ENCODE measurements at places on chromosomes 3 and 15.

DNA sequence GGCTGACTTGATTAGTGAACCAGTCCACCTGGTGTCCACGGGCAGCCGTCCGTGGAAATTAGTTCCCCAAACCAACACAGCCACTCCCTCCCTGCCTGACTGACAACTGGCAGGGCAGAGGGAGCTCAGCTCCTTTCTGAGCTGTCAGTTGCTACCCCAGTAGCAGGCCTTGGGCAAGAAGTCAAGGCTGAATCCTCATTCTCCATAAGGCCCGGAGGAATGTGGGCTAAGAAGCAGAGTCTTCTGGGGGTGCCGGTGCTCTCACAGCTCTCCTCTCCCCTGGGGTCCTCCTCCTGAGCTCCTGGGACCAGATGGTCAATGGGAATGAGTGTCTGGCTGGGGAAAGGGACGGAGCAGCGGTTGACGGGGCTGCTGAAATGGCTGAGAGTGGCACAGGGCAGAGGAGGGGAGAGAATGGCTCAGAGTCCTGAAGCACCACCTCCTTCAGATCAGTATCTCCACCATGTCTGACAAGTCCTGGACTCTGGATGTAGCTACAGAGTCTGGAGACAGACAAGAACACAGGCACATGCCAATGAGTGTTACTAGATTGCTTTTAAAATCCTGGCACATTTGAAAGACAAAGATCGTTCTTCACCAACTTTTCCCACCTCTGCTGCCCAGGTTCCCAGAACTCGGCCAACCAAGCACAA, 16.9 kb downstream of the AMOTL2 start:
- DNase-seq, result no peak

- DNase-seq, result peak; percentile 79
Measured at GRCh38 chr15:72907733-72908132, 124.2 kb upstream of the ADPGK start.

DNA sequence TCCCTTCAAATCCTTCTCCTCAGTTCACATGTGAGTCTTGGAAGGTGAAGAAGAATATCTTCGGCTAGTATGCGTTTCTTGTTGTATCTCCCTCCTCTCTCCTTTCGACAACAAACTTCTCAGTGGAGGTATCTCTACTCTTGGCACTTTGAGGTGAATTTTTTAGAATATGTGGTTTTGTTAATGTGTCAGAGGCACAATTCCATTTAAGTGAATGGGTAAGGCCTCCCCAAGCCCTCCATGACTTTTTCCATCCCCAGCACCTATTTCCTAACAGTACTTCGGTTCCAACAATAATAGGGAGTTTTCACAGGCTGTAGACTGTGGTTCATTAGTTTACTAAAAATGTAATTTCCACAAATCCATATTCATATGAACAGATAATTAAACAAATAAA, 74.2 kb downstream of the TM4SF4 start:
- DNase-seq, result no peak

- no peak for DNase-seq
Measured at GRCh38 chr15:66893294-66893693, 172.1 kb upstream of the SMAD3 start.

DNA sequence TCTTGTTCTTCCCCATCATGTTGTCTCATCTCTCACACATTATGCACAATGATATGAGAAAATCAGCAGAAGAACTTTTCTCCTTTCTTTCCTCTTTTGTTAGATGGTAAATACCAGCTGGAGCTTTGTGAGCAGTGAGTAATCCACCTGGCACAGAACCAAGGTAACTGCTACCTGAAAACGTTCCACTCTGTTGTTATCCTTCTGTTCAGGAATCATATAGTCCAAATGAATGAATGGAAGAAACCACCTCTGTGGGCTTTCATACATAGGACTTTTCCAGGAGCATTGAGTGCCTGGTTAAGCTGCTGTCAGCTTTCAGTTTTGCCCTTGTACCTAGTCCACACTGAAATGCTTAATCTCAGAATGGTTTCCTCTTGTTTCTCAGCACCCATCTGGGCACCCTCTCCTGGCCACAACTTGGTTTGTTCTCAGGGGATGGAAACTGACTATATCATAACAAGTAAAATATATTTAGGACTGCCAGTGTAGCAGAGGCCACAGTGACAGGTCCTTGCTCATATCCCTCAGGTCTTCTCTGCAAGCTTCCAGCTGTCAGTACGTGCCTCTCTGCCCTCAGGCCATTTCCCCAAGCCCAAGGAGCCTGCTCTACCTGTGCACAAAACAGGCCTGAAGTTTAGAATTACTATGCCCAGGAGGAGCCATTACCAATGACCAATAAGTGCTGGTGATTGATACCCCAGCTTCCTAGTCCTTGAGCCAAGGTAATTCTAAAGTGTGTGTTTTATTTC, 23.5 kb upstream of the SLC4A7 start:
- DNase-seq, result no peak

GRCh38 chr15:85616549-85617110, 178.1 kb downstream of the KLHL25 start:
- DNase-seq, result no peak

DNA sequence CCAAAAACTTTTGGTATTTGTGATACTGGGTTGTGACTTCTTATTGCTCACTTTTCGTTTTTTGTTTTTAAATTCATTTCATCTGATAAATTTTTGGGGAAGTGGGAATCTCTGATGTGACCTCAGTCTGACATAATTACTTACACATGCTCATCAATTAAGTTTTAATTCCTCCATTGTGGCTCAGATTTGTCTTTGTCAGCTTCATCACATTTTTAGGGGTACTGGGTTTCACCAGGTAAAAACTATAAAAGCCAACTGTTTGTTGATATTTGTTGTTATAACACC, 425.3 kb upstream of the TGFBR2 start:
- no peak for DNase-seq

- no peak for DNase-seq
Measured at GRCh38 chr15:73558529-73558928, 74.7 kb downstream of the NPTN start.

DNA sequence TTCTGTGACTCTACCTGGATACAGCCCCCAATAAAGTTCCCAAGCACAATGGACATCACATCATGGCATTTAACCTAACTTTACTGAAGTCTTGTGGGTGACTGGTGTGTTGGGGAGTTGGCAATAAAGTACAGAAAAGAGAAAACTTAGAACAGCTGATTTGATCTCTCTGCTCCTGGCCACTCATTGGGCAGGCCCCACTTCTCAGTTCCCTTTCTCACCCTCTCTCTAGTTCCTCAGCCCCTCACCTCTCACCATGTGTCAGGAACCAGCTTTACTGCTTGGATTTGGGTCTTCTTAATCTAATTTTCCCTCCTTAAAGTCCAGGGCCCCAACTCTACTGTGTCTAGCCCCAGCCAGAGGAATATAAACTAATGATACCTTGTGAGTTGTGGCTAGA, 713 bp upstream of the MUC13 start:
- no peak for DNase-seq

DNA sequence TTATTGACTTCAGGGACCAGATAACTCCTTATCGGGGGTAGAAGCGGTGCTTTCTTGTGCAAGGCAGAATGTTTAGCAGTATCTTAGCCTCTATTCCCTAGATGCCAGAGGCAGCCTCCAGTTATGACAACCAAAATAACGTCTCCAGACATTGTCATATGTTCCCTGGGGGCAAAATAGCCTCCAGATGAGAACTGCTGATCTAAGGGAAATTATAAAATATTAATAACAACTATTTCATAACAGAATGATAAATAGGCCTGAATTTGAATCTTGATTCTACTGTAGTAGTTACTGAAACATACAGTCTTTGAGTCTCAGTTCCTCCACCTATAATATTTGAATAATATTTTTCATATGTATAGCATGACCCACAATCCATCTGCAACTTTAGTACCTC, 1431.3 kb downstream of the ZPLD1 start:
- DNase-seq, result no peak

Data from NCI-H2227 treated with DMSO at 0.1 percent for 48 hours (cell line).